NCI-H510A treated with DMSO at 0.1 percent for 48 hours (cell line): ENCODE measurements at places on chromosomes 2 and 18.
A peak's percentile ranks its signal among the peaks of the same experiment; 100 is the strongest.

- no peak for DNase-seq
Measured at GRCh38 chr2:169823996-169824372, 721 bp downstream of the METTL5 start.

- peak; percentile 55 for DNase-seq
Measured at GRCh38 chr18:43275546-43275945, 1.7 kb downstream of the SYT4 start.

DNA sequence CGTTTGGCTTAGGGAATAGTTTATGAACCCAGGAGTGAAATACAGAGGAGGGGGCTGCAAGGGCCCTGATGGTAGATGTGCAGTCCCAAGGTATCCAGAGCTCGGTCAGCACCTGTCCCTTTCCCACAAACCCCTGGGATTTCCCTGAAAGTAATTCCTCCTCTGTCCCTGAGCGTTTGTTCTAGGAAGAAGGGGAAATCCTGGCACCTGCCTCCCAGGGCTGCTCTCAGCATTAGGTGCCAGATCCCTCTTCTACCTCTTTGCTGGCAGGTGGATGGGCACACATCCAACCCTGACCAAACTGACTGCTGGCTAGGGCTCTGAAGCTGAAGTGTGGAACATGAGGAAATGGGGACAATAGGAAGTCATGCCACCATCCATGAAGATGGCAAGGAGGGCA lies 824.0 kb downstream of the SLC4A3 start:
- no peak for DNase-seq

DNA sequence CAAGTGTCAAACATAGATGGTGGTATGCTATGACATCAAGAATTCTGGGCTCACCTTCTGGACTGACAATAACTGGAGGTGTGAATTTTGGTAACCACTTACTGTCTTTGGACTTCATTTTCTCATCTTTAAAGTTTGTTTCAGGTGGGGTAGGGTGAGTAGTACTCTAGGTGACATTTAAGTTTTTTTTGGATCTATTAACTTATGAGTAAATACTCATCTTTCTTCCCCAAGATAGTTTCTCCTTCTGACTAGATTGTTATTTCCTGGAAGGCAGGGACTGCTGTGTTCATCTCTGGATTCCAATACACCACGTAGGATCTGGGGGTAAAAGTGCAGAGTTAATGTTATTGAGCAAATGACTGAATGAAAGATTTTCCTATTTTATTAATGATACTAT lies 55.9 kb downstream of the ICOS start:
- no peak for DNase-seq

DNA sequence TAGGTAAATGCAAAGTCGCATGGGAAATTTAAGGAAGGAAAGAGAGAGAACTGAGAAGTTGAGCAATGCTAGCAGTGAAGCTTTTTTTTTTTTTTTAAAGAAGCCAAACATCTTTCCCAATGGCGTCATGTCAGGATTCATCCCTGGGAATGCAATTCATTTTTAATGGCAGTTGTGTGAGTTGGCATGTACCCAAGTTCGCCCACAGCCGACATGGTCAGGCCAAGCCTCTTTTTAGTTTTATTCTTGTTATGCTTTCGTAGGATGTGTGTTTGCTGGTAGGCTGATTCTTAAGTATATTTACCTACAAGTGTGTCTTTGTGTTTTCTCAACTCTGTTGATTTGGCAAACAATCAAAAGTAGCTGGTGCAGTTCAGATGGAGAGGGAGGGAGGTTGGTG lies 127.6 kb upstream of the ITGA6 start:
- DNase-seq = peak; percentile 88

DNA sequence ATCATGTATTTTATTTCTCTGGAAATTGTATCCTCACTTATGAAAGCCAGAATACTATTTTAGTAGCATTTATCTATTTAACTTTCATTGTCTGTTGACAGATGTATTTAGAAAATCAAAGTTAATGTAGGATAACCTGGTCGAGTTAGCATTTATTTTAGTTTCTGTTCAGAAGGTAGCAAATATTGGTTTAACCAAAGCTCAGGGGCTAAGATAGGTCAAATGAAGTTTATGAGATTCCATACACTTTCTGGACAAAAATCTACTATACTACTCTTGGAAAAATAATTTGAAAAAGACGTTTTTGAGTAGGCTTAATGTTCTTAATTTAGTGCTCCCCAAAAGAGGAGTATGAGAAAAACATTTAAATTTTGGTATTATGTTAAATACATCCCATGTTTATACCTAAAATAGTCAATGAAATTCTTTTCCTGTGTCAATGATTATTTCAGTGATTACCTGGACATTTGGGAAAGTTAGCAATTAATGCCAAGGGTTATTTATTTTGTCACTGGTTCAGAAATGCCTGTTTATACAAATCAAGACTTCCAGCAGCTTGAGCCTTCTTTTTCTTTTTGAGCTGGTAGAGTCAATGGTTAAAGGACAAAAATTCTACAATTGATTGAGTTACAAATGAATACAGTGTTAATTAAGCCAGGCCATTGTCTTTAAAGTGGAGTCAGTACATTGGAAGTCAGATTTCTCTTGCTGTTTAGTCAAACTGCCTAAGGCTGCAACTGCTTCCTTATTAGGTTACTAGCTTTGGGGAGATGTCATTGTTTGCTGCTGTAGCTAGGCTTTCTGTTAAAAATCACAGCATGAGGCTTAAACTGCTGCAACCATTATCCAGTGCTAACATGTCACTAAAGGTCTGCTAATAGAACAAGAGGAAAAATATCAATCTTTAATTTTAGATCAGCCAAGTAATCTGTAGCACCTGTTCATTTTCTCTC lies 182.3 kb downstream of the CAMKMT start:
- DNase-seq = no peak

DNA sequence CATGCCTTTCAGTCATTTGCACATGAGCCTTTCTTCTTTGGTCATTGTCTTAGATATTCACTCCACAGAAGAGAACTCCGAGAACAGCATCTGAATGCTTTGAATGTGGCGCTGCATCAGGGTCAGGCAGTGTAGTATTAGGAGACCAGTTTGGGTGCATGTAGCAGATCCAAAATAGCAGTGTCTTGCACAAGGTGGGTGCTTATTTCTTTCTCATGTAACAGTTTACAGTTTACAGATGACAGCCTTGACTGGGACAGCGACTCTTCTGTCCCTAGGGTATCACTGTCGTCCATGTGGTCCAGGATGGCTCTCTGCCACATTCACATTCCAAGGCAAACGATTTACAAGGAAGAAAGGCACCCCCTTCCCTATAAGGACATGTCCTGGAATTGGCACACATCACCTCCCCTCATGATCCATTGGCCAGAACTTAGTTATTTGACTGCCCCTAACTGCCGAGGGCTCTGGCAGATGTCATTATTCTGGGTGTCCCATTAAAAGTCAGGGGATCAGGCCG lies 101.0 kb downstream of the STPG4 start:
- DNase-seq = no peak

- no peak for DNase-seq
Measured at GRCh38 chr18:8049147-8049546, 482.0 kb downstream of the PTPRM start.

- peak; percentile 88 for DNase-seq
Measured at GRCh38 chr2:121356058-121356640, 71.1 kb upstream of the TFCP2L1 start.

GRCh38 chr2:38259311-38259710 lies 117.8 kb downstream of the ATL2 start:
- DNase-seq = no peak

DNA sequence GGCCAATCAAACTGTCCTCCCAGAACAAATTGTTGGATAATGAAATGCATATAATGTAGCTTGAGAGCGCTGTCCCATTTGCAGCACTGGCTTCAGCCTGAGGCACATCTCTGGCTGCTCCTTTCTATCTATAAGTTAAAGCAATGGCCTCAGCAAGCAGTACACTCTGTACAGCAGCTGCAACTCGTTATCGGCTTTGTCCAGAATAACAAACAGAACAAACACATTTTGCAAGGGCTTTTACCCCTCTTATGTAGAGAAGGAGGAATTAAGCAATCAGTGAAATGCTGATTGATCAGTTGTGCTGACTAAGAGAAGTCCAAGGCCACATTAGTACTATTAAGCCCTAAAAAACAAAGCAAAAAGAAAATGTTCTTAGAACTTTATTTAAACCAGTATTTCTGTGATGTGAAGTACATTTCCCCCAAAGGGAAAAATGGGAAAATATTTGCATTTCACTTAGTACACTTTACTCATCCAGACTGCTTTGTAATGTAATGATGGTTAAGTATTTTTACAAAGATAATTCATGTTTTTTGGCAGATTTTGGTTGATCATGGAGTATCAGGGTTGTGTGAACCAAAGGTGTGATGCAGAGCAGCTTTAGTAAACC lies 15.0 kb upstream of the CPS1 start:
- DNase-seq = peak; percentile 8

DNA sequence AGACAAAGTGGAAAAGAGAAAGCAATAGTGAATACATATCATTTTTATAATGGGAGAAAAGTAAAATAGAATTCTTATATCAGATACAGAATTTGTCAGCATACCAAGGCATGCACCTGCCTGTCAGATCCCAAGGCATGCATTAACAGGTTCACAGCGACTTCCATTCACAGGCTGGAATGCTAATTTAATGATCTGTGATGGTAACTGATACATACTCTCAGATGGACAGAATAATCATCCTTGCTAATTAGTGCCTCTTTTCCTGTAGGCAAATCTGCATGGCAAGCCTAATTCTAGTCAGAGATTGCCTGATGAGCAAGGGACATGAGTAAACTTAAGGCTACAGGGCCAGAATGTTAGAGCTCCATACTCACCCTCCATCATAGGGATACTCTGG lies 76.1 kb downstream of the PRKRA start:
- DNase-seq = no peak

DNA sequence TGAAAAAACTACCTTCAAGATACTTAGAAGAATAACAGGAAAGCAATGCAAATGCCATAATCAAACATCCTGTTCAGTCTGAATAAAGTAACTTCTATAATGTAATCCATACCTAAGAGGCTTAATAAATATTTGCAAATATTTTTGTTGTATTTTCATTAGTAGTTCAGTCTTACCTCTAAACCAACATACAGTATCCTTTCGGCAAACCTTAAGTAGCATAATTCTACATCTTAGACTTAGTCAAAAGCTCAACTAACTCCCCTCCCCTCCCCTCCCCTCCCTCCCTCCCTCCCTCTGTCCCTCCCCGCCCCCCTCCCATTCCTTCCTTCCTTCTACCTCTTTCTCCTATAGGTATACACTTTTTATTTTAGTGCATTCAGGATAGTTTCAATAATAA lies 1373.2 kb downstream of the SUCLG1 start:
- no peak for DNase-seq

GRCh38 chr2:37552339-37552738 lies 119.1 kb downstream of the CDC42EP3 start:
- no peak for DNase-seq

GRCh38 chr2:11101430-11101829 lies 53.8 kb upstream of the SLC66A3 start:
- no peak for DNase-seq

DNA sequence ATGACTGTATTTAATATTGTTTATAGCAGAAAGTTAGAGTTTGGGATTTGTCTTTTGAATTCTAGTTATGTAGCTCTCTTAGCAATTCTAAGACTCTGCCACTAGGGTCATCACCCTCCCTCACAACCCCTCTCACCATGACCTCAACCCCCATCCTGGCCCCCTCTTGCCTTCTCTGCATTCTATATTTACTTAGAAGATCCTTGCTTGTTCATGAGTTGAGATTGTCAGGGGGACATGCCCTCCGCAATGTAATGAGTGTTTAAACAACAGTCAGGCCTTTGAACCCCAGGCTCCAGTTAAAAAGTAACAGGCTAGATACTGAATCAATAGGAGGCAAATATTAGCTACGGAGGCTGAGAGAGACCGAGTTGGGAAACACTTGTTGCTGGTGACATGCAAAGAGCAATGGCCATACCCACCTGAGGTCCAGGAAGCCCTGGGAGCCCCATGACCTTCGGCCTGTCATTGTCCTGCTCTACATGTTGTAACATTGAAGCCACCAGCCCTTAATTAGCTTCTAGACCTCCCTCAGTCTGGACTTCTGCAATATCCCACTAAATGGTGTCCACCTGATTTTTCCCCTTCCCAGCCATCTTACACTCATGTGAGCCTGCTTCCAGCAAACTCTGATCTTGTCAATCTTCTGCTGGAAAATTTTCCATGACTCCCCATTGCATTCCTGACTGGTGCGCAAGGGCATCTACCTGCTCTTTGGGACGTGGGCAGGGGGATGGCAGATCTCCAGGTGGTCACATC lies 221.1 kb downstream of the ALPK2 start:
- no peak for DNase-seq

GRCh38 chr2:223815186-223815883 lies 22.0 kb downstream of the AP1S3 start:
- DNase-seq = peak; percentile 10

GRCh38 chr18:23291456-23292205 lies 156.3 kb downstream of the CABLES1 start:
- peak; percentile 19 for DNase-seq

DNA sequence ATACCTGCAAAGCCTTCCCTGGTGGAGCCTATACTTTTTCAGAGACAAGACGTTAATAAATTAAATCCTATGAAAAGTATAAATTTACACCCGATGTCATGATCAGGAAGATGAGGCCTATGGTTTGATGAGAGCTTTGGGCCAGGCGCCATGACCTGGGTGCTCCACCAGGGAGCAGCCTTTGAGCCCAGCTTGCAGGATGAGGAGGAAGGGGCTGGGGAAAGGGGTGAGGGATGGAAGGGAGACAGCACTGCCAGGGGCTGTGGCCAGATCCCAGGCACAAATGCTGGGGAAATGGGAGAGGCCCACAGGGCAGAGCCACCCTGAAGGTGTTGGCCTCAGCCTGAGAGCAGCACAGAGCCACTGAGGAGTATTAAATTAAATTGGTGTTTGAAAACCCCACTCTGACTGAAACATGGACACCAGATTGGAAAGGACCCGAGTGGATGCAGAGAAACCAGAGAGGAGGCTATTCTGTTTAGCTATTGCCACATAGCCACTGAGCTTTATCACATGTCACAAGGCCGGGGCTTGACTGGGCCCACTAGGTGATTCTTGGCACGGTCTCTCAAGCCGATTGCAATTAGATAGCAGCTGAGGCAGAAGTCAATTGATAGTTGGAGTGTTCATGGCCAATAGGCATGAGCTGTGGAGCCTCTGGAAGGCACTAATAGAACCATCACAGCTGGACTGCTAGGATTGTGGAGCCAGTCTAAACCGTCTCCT lies 9.6 kb upstream of the FAHD2A start:
- no peak for DNase-seq

DNA sequence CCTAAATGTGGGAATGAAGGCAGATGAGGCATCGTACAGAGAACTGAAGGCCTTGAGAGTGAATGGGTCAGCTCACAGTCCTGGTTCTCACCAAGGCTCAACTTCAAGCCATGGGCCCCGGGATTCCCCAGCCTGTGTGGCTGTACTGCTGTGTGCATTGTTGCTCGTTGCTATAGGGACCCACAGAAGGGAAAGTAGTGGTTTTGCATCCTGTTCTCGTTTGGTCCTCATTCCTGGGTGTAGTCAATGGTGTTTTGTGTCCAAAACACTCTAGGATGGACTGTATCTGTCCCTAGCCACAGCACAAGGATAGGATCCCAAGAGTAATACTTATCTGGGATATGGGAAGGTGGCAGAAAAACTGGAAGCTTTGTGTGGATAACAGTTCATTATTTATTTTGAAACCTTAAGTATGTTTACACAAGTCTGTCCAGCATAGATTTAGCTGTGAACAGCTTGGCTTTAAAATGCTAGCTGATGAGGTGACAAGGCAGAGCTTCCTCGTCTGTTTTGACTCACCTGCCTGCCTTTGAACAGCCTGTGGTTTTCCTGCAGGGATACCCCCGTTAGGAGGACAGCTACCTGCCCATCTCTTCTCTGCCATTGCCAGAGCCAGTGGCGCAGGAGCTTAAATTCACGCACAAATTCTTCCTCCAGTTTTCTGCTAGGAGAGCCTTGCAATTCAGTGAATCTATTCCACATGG lies 85.0 kb downstream of the WDSUB1 start:
- DNase-seq = peak; percentile 9
